ENCODE measurements at places on chromosomes 4 and X.

- no peak for DNase-seq
Observed at GRCh38 chr4:28287831-28288233, 1427.2 kb downstream of the STIM2 start.

GRCh38 chrX:41695426-41695825, 6.7 kb downstream of the GPR34 start:
- DNase-seq = no peak

DNA sequence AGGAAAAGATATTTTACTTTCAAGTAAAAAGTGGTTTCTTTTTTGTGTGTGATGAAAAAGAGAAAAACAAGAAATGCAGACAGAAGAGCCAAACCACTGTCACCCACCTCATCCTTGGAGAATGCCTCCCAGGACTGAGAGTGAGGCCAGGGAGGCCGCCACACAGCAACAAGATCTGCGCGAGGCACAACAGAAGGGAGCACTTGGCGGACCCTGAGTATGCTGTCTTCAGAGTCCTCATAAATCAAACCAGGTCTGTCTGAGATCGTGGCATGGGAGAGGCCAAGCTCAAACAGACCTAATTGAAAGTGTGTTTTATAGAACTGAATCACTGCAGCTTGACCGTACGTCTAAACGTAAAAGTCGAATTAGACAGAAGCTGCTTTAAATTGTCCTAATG, 134.3 kb upstream of the VCX2 start:
- DNase-seq = no peak

- DNase-seq = no peak
Observed at GRCh38 chrX:11444052-11444451, 150.8 kb downstream of the AMELX start.

DNA sequence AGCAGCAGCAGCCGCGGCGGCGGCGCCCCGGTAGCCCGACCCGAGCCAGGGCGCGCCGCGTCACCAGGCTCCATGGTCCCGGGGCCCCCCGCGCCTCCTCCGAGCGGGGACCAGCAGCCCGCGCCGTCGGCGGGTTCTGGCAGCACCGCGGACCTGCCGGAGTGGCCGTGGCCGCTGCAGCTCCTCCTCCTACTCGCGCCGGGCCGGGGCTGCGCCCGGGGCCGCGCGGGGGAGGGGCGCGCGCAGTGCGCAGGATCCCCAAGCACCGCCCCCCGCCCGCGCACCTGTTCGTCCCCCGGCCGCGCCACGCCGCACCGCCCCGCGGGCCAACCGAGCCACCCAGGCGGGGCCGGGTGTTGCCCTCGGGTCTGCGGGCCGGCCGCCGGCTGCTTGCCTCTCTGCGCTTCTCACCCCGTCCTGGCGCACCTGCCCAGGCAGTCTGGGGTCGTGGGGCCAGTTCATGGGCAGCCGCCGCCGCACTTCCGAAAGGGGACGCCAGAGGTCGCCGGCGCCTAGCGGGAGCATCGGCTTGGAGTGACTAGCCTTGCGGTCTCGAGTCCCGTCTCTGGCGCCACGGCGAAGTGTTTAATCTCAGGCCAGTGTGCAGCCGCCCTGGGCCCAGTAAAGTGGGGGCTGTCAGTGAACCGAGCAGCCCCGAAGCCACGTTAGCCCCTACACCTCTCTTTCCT, at the start of gene SLC9A7:
SLC9A7 (minus strand) TSS at position 163 of the 689 bp plus-strand sequence; CDS start at position 74, 89 bp downstream.
- DNase-seq = peak; percentile 15

DNA sequence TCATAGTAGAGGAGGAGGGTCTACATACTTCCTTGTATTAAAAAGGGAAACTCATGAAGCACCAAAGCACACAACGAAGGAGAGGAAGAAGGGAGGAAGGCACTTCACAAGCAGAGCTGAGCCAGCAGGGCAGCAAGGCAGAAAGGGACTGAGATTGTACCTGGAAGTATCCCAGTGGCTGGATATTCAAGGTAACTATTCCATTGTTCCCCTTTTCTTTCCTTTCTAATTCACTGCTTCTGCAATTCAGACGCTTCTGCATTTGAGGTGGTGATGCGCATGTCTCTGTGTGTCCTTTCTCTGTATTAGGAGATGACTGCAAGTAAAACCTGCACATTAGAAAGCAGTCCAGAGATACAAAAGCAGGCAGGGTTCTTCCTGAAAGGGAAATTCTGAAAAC, 54.9 kb downstream of the UBQLN2 start:
- no peak for DNase-seq

DNA sequence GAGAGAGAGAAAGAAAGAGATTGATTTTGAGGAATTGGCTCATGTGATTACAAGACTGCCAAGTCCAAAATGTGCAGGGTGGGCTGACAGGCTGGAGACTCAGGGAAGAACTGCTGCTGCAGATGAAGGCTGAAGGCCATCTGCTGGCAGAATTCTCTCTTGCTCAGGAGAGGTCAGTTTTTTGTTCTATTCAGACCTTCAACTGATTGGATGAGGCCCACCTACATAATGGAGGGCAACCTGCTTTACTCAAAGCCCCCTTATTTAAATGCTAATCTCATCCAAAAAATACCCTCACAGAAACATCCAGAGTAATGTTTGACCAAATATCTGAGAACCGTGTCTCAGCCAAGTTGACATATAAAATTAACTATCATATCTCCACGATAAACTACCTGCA, 38.2 kb upstream of the MAMLD1 start:
- no peak for DNase-seq

- DNase-seq = no peak
Observed at GRCh38 chr4:171718069-171718468, 95.1 kb upstream of the GALNTL6 start.

DNA sequence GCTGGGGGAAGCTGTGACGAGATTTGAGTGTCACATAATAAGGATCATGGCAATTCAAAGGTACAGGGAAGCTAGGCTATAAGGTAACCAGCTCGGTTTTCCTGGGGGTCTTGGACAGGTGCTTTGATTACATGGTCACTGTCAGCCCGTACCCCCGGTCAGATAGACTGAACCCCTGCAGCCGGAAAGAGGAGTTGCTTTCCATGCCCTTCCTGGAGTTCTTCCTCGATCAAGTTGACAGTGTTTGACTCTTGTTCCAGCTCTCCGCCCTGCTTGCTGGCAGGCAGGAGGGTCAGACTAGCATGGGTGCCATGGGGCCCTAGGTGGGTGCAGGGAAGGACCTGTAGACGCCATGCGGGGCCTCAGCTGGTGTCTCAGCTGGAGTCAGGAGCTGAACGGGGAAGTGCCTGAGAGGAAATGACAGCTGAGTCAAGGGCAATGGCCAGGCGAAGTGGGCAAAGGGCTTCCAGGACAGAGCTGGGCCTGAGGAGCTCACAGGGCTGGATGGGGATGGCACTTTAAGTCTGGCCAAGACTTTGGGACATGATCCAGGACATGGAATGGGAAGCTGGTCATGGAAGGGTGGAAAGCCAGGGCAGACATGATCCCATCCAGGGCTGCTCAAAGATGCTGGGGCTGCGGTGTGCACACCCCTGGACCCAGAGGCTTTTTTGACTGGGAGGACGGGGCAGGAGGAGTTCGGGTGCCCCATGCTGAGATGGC, 1.6 kb downstream of the TMEM187 start:
- no peak for DNase-seq

DNA sequence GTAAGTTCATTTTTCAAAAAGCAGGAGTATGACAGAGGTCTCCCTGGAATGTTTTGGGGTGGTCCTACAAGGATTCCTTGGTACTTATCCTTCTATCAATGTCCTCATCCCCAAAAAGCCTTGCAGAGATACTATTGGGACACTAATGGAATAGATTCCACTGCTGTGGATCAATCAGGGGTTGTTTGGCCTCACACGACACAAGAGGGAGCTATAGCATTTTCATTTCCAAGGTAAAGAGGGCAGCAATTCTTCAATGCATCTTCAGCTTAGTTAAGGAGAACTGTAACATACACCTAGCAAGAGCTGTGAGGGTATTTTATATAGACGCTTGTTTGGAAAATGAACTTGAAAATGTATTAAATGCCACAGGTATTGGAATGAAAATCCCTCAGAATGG, 50.9 kb downstream of the USP26 start:
- DNase-seq = no peak

DNA sequence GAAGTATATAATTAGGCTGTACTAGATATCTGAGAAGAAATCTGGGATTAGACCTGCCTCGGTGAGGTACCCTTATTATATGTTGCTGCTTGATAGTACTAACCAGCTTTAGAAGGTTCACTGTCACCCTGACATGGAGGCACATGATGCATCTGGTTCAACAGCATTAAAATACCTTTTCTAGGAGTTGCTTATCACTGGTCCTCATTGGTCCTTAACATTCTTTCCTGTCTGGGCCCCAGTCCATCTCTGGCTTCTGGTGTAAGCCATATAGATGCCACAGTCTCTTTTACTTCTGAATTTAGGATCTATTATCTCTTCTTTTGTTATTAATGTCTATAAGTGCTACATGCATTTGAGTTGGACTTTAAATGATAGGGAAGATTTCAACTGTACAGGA, 40.2 kb downstream of the GPRIN3 start:
- DNase-seq = no peak
